ENCODE measurements at places on chromosomes 13 and 19.

DNA sequence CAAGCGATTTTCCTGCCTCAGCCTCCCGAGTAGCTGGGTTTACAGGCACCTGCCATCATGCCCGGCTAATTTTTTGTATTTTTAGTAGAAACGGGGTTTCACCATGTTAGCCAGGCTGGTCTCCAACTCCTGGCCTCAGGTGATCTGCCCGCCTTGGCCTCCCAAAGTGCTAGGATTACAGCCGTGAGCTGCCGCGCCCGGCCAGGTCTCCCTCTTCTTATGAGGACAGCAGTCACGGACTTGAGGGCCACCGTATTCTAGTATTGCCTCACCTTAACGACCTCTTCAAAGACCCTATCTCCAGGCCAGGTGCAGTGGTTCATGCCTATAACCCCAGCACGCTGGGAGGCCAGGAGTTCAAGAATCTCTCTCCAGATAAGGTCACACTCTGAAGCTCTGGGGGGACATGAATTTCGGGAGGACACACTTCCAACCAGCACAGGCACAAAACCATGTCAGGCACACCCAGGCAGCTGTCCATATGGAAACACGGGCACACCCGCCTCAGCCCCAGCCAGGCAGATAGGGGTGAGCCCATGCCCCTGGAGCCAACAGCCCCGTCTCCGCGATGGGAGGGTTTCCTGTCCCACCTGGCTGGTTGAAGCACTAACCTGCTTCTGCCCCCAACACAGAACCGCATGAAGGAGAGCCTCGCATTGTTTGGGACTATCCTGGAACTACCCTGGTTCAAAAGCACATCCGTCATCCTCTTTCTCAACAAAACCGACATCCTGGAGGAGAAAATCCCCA lies 21.3 kb upstream of the S1PR4 start:
- no peak for DNase-seq

DNA sequence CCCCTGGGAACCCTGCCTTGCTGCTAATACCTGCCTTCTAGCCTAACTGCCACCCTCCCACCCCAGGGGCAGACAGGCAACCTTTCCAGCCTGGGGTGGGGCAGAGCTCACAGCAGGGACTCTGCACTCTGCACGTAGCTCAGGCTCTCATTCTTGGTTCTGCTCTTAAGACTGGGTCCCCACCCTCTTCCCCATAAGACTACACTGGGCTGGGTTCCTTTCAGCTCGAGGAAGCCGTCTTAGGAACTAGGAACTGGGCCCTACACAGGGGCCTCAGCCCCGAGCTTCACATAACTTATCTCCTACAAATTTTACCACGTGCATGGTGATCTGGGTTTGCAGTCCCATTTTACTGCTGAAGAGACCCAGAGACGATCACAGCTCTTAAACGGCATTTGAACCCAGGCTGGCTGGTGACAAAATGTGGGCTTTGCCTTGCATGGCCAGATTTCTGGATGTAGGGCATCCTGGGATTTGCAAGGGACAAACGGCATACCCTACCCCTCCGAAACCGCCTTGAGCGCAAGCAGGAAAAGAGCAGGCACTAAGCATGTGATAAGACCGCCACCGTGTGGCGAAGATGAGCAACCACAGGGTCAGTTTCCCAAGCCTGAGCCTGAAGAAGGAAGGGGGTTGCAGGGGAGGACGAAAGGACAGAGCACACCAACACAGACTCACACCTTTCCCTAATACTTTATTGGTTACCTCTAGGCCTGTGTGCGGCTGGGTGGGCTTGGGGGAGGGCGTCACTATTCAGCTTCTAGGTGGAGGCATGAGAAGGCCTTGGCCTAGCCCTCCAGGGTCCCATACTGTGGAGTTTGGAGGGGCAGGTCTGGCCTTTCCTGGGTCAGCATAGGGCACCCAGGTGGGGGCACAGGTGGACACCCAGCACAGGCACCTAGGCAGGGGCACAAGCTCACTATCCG lies 5.1 kb downstream of the JUNB start:
- no peak for DNase-seq

GRCh38 chr13:105365021-105365550 lies 1170.4 kb downstream of the EFNB2 start:
- DNase-seq, result no peak

DNA sequence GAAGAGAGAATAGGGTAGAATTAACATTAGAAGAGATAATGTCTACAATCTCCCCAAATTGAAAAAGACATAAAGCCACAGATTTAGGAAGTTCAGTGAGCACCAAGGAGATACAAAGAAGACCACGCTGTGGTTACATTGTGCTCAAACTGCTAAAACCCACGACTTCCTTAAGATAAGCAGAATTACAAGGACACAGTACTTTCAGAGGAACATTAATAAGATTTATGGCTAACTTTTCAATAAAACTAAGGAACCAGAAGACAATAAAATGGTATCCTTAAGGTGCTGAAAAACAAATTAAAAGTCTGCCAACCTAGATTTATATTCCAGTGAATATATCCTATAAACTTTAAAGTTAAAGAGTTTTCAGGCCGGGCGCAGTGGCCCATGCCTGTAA lies 7.4 kb upstream of the IL17D start:
- no peak for DNase-seq

DNA sequence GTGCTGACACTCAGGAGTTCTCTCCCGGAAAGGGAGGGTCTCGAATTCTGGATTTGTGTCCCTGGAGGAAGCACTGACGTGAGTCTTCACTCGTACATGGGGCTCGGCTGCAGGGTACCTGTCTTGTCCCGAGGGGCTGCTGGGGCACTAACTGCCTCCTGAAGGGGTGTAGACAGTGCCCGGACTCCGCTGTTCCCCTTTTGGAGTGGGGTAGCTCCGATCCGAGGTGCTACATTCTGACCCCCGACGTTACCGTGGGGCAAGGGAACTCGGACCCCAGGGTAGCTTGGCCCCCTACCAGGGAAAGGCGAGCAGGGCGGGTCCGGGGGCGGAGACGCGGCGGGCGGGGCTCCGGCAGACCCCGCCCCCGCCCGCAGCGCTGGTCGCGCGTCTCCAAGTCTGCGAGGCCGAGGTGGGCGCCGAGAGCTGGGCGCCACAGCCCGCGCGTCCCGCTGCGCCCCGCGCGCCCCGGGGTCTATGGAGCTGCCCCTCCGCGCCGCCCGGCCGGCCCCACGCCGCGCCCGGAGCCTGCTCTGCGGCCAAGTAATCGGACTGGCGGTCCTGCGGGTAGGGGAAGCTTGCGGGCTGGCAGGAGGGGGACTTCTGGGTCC lies at the start of gene NPAS1:
Gene NPAS1, plus strand, starts transcription at position 407 of the 611 bp plus-strand sequence. CDS start 1,211 bp downstream, outside the sequence.
- no peak for DNase-seq

GRCh38 chr13:91661692-91662490 lies 263.5 kb downstream of the GPC5 start:
- DNase-seq, result no peak

DNA sequence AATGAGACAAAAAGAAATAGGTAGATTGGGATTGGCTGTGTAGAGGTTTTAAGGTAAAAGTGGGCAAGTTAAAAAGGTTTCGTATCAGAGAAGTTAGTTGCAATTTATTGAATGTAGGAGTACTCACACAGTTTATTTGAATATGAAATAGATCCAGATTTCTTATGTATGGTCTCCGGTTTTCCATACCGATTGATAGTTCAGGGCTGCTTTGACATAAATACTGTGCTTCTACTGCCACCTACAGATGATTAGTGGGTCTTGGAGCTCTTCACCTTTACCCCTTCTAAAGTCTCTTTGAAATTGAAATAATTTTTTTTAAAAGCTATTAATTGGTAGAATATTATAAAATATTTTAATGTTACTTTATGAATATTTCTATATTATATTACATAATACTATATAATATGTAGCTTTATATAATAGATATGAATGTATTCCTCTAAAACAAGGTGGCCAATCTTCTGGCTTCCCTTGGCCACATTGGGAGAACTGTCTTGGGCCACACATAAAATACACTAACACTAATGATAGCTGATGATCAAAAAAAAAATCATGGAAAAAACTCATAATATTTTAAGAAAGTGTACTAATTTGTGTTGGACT lies 7.7 kb upstream of the GPR18 start:
- no peak for DNase-seq

GRCh38 chr19:13932149-13932637 lies 6.0 kb downstream of the PODNL1 start:
- DNase-seq, result no peak

GRCh38 chr13:114015969-114016295 lies 42.1 kb upstream of the C13orf46 start:
- no peak for DNase-seq

GRCh38 chr13:64723724-64724123 lies 2506.4 kb downstream of the PCDH9 start:
- DNase-seq, result no peak

DNA sequence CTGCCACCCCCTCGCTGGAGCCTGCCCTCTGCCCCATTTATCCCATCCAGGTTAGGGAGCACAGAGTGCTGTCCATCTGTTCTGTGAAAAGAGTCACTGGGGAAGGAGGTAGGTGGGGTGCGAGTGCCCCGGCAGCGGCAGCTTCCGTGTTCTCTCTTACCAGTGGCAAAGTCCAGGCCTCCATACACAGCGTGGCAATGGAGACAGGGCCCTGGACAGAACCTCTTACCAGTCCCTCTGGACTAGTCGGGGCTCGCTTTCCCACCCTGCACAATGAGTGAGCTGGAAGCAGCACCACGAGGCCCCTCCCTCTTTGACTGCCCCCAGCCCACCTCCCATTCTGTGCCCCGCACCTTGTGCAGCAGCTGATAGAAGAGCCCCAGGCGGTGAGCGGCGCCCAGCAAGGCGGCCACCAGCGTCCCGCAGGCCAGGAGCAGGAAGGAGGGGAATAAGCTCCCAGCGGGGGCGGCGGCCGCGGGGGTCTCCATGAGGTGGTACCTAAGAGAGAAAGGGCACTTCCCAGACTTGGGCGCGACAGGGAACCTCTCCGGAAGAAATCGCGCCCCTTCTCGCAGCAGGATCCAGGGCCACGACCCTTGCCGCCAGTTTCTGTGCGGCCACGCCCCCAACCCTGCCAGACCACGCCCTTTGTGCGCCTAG lies 17.5 kb downstream of the SYDE1 start:
- no peak for DNase-seq

DNA sequence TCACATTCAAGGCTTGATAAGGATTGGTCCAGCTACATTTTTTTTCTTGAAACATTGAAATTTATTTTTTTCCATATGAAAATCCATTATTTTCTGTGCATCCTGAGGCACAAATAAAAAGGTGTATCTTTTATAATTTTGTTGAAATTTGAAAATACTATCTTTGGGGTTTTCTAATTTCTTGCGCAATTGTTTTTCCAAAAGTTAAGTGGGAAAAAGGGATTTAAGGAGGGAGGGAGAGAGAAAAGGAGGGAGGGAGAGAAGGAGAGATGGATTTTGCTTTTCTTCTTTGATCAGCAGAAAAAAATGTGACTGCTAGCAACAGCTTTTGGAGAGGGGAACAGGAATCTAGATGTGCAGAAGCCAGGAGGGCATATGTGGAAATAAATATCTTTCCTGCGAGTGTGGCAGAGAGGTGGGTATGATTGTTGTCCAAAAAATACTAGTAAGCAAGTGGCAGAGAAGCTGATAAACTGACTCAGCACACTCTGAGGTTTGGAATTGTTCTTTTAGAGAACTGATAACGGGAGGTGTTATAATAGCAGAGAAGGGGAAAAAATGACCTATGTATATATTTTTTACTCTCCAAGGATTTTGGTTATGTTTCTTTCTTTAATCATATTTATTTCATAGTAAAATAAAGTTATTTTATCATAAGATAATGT lies 61.2 kb upstream of the EDNRB start:
- DNase-seq, result no peak

GRCh38 chr19:9799162-9799561 lies 19.7 kb downstream of the FBXL12 start:
- DNase-seq, result no peak

DNA sequence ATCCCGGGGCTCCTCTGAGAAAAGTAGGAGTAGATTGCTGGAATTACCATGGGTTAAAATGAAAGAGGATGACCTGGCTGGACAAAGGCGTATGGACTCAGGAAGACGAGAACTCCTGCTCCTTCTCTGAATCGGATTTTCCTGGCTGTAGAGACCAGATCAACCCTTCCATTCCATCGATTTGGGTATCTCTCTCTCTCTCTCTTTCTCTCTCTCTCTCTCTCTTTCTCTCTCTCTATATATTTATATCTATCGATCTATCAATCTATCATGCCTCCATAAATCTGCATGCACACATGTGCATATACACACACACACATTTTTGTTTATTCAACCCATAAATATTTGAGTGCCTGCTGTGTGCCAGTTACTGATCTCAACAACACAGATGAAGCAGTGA lies 234.9 kb downstream of the LMO7 start:
- DNase-seq, result no peak

- DNase-seq, result no peak
These were observed 1.6 kb upstream of the ZNF567 start for GRCh38 chr19:36685835-36686234.

DNA sequence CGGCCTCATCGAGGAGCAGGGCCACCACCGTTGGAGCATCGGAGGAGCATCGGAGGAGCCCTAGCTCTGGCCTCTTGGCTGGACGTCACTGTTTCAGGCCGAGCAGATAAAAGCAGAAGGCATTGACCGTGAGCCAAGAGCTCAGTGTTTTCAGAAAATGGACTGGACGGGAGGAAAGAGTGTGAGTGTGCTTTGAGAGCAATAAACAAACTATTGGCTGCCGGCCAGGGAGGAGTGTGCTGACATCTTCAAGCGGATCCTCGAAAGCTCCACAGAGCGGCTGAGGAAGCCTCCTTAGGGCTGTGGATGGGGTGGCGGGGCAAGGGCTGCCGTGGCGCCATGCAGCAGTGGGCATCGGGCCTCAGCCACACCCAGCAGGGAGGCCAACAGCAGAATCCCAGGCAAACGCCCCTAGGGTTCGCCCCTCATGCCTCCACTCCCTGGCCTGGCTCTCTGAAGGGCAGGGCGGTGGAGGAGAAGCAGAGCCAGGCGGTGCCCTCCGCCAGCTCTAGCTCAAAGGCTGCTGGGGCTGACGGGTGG lies 41.8 kb downstream of the IRS2 start:
- no peak for DNase-seq

DNA sequence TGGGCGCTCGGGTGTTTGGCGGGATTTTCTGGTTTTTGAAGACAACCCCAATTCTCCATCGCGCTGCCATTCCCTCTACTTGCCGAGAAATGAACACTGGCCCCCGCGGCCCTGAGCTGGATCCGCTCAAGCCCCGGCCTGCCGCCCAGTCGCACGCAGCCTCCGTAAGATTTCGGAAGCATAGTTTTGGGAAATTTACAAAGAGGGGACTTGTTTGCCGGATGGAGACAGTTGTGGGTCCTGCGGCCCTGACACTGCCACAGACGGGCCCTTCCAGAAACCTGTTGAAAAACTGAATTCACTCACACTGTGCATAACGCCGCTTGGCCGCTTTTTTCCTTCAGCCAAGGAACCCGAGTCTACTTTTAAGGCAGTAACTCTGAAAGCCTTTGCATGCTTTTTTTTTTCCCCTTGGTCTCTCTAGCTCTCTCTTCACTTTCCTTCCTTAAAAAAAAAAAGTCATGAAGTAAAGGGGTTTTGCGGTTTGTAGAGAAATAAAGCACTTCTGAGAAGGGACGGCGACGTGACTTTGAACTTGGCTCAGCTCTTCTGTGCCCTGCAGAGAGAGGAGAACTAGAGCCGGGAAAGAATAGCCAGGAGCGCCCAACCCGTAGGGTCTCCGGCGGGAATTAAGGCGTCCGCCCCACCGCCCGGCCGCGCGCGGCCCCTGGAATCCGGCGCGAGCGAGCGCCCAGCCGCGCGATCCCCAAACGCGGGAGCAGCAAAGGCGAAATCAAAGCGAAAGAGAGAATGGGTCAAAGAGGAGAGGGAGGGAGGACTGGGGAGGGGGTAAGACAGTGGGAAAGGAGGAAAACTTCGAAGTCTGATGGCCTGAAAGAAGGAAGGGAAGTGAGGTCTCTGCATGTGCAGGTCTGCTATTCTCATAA lies 3.4 kb upstream of the ZIC2 start:
- DNase-seq, result no peak

All from iPS DF 19.7 (cell line).